ENCODE measurements at places on chromosomes 13 and 19.

DNA sequence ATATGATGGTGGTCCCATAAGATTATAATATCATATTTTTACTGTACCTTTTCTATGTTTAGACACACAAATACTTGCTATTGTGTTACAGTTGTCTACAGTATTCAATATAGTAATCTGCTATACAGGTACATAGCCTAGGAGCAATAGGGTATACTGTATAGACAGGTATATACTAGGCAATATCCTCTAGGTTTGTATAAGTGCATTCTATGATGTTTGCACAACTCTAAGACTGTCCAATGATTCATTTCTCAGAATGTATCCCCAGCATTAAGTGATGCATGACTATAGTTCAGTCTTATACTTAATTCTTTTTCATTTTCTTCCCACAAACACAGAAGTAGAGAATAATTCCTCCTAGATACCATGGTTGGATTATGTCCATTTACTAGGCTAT is 383.3 kb downstream of the DACH1 start:
- no peak for DNase-seq

GRCh38 chr13:83865161-83866137 is 16.8 kb downstream of the SLITRK1 start:
- DNase-seq = no peak

- DNase-seq = no peak
These were observed 170.3 kb upstream of the ARGLU1 start for GRCh38 chr13:106738186-106738678.

- DNase-seq = no peak
These were observed 99.6 kb upstream of the ZNF536 start for GRCh38 chr19:30272554-30272953.

DNA sequence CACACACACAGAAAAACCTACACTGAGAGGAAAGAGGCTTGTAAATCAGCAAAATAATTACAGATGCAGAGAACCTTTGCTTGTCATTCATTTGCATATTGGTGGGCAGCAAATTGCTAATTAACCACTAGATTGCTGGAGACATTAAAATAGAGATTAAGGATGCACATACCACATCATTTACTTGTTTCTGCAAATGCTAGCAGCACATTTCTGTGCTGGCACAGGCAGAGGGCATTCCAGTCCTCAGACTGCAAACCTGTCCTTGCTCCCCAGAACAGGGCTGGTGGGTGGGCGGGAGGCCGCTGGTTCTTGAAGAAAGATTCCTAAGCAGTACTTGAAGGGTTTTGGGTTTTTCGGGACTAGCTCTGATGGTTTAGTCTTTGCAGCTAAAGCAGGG is 941 bp upstream of the SIAH3 start:
- DNase-seq = no peak

- no peak for DNase-seq
These were observed 267.5 kb upstream of the KLHL1 start for GRCh38 chr13:70375718-70376117.

DNA sequence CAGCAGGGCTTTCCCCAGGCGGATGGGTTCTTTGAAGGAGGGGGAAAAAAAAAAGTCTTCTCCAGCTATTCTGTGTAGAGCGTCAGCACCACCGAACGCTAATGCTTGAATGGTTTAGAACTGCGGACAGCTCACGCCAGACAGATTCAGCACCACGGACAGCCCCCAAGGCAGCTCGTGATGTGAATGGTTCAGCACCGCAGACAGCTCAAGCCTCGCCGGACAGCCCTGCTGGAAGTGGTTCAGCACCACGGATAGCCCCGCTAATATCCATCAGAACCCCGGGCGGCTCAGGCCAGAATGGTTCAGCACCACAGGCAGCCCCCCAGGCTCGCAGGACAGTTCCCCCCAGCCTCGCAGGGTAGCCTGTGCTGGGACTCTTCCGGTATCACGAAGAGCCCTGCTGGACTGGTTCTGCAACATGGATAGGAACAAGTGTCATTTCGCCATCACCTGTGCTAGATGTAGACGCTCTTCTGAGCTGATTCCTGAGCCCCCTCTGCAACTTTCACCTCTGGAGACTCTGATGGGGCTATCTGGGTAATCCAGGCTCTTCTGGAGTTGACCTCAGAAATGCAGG is 4.9 kb upstream of the SMIM17 start:
- DNase-seq = peak; percentile 45

DNA sequence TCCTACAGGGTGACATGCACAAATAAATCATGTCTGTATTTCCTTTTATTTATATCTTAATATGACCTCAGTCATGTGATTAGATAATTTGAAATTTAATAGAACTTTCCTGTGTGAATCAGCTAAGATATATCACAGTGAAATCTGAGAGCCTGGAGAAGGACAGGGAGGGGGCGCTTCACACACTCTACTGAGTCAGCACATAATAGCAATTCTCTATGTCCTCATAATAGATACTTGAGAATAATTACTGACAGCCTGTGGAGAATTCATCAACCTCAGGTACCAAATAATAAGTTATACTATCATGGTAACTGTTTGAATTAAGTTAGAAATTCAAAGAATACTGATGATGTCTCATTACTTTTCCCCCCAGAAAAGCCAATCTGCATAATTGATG is 98.0 kb upstream of the SLC10A2 start:
- DNase-seq = no peak

GRCh38 chr13:46743191-46743590 is 53.8 kb downstream of the ESD start:
- DNase-seq = peak; percentile 13

- DNase-seq = no peak
These were observed 37.6 kb downstream of the SPRY2 start for GRCh38 chr13:80303225-80303811.

DNA sequence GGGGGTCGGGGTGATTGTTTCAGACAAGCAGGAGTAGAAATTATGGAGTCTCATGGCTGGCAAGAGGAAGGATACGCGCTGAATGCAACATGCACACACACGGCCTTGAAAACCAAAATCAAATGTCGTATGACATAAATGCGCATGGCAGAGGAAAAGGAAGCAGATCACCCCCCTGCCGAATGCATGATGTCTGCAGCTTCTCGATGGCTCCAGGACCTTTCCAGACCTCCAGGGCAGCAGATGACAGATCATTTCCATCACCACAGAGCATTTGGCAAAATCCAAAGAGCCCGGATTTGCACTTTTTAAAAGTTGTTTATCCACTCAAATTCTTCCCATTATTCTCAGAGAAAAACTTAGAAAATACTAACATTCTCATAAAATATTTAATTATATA is 211.7 kb downstream of the NHLRC3 start:
- DNase-seq = no peak

DNA sequence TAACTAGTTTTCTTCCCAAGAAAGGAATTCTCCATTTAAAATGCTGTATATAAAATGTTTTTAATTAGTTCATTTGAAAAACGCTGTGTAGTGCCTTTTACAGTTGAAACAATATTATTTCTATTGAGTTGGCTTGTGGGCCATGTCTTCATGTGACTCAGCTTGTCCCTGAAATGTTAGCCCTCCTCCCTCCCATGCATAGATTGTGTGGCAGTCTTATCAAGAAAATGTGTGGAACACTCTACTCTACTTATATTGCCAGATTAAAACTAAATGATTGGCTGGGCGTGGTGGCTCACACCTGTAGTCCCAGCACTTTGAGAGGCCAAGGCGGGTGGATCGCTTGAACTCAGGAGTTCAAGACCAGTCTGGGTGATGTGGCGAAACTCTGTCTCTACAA is 33.4 kb downstream of the TFDP1 start:
- no peak for DNase-seq

- peak; percentile 73 for DNase-seq
These were observed 5.3 kb downstream of the DENND1C start for GRCh38 chr19:6476155-6476895.

GRCh38 chr19:33473653-33474305 is 47.8 kb downstream of the PEPD start:
- peak; percentile 41 for DNase-seq

- no peak for DNase-seq
These were observed 11.6 kb upstream of the ZNF835 start for GRCh38 chr19:56683116-56683515.

DNA sequence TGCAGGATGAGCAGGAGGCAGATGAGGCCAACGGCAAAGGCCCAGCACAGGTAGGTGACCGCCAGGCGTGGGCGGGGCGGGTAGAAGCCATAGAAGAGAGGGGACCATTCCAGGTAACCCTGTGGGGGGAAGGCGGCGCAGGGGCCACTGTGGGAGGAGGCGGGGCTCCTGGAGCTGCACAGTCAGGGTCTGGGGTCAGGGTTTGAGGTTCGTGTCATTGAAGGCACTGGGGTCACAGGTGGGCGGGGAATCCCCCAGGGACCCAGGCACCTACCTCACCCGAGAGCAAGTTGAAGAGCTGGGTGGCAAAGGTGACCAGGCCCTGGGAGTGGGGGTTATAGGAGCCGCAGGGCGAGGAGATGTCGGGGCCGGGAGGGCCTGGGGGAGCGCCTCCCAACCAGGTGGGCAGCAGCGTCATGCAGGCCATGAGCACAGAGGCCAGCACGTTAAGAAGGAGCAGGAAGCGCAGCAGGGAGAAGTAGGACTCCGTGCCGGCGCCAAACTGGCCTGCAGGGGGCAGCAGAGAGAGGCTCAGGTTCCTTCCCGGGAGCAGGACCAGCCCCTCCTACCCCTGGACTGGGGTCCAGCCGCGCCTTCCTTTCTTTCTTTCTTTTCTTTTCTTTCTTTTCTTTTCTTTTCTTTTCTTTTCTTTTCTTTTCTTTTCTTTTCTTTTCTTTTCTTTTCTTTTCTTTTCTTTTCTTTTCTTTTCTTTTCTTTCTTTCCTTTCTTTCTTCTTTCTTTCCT is 4.6 kb downstream of the TMC4 start:
- DNase-seq = peak; percentile 92

DNA sequence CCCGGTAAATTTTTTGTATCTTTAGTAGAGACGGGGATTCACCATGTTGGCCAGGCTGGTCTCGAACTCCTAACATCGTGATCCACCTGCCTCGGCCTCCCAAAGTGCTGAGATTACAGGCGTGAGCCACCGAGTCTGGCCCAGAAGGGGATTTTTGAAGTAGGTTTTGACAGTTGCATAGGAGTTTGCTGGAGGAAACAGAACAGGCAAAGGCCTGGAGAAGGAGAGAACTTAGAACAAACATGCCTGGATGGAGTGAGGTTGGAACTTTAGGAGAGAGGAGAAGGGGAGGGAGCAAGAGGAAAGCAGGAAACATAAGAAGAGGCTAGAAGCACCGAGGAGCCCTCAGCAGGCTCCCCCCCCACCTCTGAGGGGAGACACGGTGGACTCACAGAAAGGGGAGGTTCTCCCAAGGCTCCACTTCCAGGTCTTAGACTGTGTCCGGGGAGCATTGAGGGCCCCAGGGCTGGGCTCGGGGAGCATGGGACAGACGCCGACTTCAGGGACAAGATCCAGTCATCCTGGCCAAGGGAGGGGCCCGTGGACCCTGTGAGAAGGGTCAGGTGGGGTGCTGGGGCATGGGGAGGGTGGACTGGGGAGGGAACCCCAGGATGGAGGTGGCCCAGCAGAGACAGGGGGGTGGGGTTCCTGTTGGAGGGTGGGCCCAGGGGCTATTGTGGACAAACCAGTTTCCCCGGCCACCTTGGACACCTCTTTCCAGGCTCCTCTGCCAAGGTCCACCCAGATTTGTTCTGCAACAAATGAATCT is 1.8 kb upstream of the FBN3 start:
- no peak for DNase-seq

GRCh38 chr19:55379174-55379573 is 2.5 kb downstream of the TMEM190 start:
- no peak for DNase-seq

GRCh38 chr19:46295401-46296201 is 1.2 kb upstream of the HIF3A start:
- DNase-seq = no peak

GRCh38 chr13:95552539-95553441 is at the start of gene CLDN10:
CLDN10 (plus strand) TSS chr13:95552720; CDS start chr13:95552754, 34 bp downstream.
- DNase-seq = peak; percentile 9

DNA sequence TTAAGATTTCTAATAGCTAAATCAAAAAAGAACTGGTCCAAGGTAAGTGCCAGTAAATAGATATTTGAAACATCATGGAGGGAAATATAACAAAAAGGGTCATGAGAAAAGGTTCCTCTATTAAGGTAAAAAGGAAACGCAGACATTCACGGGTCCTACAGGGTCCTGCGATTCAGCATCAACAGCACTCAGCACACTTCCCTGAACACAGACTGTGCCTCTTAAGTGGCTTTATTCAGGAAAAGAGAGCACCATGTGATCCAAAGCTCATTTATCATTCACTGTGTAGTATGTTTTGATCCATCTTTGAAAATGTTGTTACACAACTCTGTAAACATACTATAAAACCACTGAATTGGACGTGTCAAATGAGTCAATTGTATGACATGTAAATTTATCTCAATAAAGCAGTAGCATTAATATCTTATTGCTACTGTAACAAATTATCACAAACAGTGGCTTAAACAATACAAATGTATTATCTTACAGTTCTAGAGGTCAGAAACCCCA is 33.7 kb downstream of the CRYL1 start:
- no peak for DNase-seq

DNA sequence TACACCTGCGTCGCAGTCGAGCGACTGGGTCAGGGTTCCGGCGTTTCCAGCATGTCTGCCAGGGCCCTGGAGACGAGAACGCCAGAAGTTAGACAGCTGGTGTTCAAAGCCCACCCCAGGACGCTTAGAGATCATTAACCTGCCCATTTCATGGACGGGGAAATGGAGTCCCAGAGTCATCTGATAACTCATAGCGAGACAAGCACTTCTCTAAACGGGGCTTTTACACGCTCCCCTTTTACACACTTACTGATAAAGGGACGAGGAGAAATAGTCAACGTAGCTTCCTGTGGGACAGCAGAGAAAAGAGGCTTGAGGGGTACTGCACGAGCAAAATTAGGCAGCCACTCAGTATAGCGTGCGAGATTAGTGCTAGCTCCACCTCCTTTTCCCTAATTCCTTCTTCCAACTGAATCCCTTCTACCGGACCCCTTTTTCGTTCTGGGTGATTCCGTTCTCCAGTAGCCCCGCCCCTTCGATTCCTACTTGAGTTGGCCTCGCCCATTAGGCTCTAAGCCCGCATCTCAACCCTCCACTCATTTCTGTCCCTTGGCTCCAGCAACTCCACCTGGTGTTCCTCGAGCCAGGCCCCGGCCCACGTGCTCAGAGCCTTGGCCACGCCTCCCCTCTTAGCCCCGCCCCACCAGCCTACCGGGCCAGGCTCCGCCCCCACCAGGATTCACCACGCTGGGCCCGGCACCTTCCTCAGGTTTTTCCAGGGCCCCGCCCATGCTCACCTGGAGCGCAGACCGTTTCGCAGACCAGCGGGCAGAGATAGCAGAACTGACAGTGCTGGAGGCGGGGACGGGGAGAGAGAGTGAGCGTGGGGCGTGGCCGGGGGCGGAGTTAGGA is 3.7 kb downstream of the HRC start:
- peak; percentile 67 for DNase-seq

- no peak for DNase-seq
These were observed 838 bp downstream of the AKAP11 start for GRCh38 chr13:42272804-42273175.
